ENCODE measurements at places on chromosomes 4 and X. TPM values are rescaled to one million over a fixed set of nuclear protein-coding genes. Genes with fewer than 3 reads are reported as not detected.

Gene NUP62CL
- 4.8 TPM for total RNA-seq

Gene IL13RA2
- 2.9 TPM for total RNA-seq

Gene CSAG3
- total RNA-seq: not detected

Gene RAI2
- total RNA-seq: 1.8 TPM

Gene ZDHHC15
- total RNA-seq: 16.0 TPM

Gene OSTC
- 162 TPM for total RNA-seq

Gene RAB9B
- total RNA-seq: 35.8 TPM

Gene PIN4
- 24.9 TPM for total RNA-seq

Gene F9
- not detected for total RNA-seq

Gene CHRDL1
- 8.1 TPM for total RNA-seq

GRCh38 chr4:52997132-52997416 lies 135.0 kb downstream of the RASL11B start:
- no peaks in the 10 kb centered on the region for H3K36me3 ChIP-seq
- no peak for DNase-seq
- H3K4me1 ChIP-seq: no peaks in the 10 kb centered on the region
- H3K4me3 ChIP-seq: no peak overlapping the region

DNA sequence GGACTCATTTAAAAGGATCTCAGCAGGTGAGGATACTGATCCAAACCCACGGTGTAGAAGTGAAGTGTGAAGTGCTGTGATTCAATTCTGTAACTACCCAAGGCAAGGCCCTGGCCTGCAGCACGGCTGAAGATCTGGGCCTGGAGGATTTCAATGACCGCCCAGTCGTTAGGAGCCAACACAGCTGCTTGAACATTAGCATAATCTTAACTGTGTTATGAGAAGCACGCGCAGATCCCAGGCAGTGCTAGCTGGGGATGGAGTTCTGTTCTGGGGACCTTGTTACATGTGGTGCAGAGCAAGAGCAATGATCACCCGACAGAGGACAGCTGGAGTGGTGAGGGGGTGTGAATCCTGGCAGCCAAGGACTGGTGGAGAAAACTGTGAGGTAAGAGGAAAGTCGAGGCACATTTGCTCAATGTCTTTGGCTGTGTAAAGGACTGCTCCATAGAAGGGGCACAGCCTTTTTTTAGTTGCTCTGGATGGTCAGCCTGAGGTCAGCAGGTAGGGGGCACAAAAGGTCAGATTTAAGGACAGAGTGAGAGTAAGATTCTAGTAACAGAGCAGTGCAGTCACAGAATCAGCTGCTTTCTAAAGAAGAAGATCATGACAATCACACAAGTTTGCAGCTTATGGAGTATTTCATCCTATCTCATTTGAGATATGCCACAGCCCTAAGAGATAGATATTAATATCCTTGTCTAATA lies 181.8 kb downstream of the DCLK2 start:
- H3K27ac ChIP-seq: no peak overlapping the region
- peaks cover 16% of the 10 kb centered on the region for H3K4me1 ChIP-seq
- H3K4me3 ChIP-seq: no peak overlapping the region
- DNase-seq: no peak
- peaks cover 48% of the 10 kb centered on the region for H3K36me3 ChIP-seq

DNA sequence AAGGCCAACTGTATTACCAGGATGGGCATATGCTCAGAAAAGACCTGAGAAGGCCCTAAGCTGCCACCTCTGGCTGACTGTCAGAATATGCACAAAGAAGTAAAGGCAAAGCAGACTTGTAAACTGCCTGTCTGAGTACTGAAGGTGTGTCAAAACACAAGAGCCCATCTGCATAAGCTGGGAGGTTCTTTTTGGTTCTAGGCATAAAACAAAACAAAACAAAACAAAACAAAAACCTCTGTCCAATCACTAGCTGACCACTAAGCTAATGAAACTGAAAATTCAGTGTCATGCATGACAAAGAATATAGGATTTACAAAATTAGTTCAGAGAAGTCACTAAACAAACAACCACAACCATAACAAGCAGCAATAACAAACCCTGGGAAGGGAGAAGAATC lies 20.6 kb downstream of the SH3D19 start:
- peaks cover 4% of the 10 kb centered on the region for H3K36me3 ChIP-seq
- no peaks in the 10 kb centered on the region for H3K27me3 ChIP-seq
- no peak for DNase-seq
- H3K27ac ChIP-seq: no peak overlapping the region

- peaks cover 3% of the 10 kb centered on the region for H3K36me3 ChIP-seq
- no peak for DNase-seq
- no peaks in the 10 kb centered on the region for H3K4me1 ChIP-seq
- no peaks in the 10 kb centered on the region for H3K27me3 ChIP-seq
Measured at GRCh38 chr4:6183740-6184139, 16.6 kb downstream of the JAKMIP1 start.

DNA sequence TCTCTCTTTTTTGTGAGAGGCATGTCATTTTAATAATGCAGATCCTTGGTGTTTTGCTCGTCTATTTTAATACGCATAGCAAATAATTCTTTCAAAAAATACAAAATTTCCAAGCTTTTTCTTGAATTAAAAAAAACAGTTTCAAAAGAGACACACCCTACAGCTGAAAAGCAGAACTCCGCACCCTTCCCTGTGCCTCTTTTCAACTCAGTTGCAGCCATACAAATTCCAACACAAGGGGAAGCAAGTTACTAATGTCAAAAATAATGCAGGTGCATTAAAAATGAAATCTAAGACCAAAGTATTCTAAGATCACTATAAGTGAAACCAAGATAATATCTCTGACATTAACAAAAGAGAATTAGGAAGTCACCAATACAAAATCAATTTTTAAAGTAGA lies 66.6 kb downstream of the NR3C2 start:
- no peaks in the 10 kb centered on the region for H3K4me1 ChIP-seq
- H3K4me3 ChIP-seq: no peak overlapping the region
- no peak for DNase-seq
- H3K27ac ChIP-seq: peak overlapping the region; percentile 65

GRCh38 chrX:38262715-38263620 lies 42.3 kb upstream of the SRPX start:
- peaks cover 6% of the 10 kb centered on the region for H3K27me3 ChIP-seq
- H3K4me3 ChIP-seq: no peak overlapping the region
- H3K36me3 ChIP-seq: no peaks in the 10 kb centered on the region

- DNase-seq: no peak
- H3K27ac ChIP-seq: no peak overlapping the region
- no peaks in the 10 kb centered on the region for H3K4me1 ChIP-seq
- no peaks in the 10 kb centered on the region for H3K27me3 ChIP-seq
Measured at GRCh38 chr4:94346541-94346940, 3.9 kb upstream of the HPGDS start.

- no peaks in the 10 kb centered on the region for H3K27me3 ChIP-seq
- no peak overlapping the region for H3K27ac ChIP-seq
- no peaks in the 10 kb centered on the region for H3K4me1 ChIP-seq
- no peaks in the 10 kb centered on the region for H3K36me3 ChIP-seq
Measured at GRCh38 chr4:141646969-141647368, 10.6 kb downstream of the IL15 start.

GRCh38 chrX:107675823-107676555 lies 47.7 kb downstream of the PRPS1 start:
- DNase-seq: no peak
- peaks cover 37% of the 10 kb centered on the region for H3K27me3 ChIP-seq
- H3K4me3 ChIP-seq: peak overlapping the region; percentile 45

DNA sequence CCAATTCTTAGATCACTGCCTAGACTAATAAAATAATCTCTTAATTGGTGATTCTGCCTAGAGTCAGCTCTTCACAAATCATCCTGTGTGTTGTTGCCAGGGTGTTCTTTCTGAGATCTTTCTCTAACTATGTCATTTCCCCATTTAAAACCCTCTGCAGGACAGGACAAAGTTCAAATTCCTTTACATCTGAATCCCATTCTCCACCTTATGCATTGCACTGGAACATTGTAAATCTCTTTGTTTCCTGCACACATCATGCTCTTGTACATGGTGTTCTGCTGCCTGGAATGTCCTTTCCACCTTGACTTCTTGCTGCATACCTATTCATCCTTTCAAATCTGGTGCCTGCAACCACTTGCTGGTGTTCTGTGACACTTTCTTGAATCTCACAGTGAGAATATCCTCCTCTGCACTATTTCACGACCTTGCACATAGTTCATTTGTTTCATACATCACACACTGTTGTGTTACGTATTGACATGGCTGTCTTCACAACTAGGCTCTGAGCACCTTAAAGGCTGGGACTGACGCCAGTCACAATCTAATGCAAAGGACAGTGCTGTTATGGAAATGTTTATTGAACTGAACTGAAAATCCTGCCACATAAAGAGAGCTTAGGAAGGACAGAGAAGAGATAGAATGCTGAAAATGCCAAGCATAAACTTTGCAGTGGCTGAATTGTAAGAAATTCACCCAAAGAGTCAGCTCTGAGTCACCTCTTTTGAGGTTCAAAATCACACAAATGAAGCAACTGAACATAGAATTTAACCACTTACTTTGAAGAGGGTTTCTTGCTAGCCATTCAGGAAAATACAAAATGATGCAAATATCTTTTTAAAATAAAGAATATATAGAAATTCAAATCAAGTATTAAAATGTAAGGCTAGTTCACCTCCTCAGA lies 26.4 kb upstream of the SMIM14 start:
- DNase-seq: peak; percentile 9
- H3K4me1 ChIP-seq: no peaks in the 10 kb centered on the region
- H3K4me3 ChIP-seq: no peak overlapping the region

- no peaks in the 10 kb centered on the region for H3K36me3 ChIP-seq
- peaks cover 44% of the 10 kb centered on the region for H3K27me3 ChIP-seq
- H3K4me3 ChIP-seq: no peak overlapping the region
- H3K27ac ChIP-seq: no peak overlapping the region
- H3K4me1 ChIP-seq: peaks cover 9% of the 10 kb centered on the region
Measured at GRCh38 chr4:1524761-1525160, 118.5 kb upstream of the NKX1-1 start.

DNA sequence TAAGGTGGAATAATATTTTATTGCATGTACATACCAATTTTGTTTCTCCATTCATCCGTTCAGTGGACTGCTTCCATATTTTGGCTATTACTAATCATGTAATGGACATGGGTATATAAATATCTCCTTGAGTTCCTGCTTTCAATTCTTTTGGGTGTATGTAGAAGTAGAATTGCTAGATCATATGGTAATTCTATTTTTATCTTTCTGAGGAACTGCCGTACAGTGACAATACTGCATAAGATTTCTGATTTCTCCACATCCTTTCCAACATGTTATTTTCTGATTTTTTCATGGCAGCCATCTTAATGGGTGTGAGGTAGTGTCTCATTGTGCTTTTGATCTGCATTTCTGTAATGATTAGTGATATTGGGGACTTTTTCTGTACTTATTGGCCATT lies 19.2 kb downstream of the ALPK1 start:
- H3K27ac ChIP-seq: no peak overlapping the region
- no peaks in the 10 kb centered on the region for H3K4me1 ChIP-seq
- H3K36me3 ChIP-seq: no peaks in the 10 kb centered on the region
- no peak overlapping the region for H3K4me3 ChIP-seq
- H3K27me3 ChIP-seq: peaks cover 6% of the 10 kb centered on the region
- no peak for DNase-seq

DNA sequence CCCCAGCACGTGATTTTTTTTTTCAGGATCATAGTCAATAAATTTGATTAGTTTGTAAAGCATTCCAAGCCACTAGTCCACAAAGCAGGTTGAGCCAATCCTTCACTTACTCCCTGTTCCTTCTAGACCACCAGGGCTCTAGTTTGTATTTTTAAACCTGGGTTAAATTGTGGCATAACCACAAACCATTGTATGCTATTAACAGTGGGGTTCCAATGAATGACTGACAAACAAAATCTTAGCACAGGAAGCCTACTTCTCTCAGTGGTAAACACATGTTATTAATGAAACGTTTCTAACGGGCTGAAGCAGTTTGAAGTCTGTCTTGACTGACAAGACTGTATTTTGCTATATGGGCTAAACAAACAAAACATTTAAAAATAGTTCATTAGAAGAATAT lies 48.6 kb upstream of the GYPA start:
- H3K4me1 ChIP-seq: no peaks in the 10 kb centered on the region
- H3K27ac ChIP-seq: no peak overlapping the region
- H3K36me3 ChIP-seq: no peaks in the 10 kb centered on the region

DNA sequence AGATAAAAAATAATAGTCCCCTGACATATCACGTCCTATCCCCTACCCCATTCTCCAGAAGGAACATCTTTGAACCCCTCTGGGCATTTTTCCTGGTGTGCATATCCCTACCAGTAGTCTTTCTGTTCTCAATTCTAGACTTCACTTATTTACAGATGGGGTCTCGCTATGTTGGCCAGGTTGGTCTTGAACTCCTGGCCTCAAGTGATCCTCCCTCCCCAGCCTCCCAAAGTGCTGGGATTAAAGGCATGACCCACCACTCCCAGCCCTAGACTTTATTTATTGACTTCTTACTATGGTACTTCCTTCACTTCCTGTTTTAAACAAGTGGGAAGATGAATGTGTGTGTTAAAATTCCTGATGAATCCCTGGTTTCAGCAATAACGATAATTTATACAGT lies 612 bp upstream of the RRAGB start:
- H3K27ac ChIP-seq: no peak overlapping the region
- no peaks in the 10 kb centered on the region for H3K36me3 ChIP-seq
- DNase-seq: no peak
- H3K27me3 ChIP-seq: no peaks in the 10 kb centered on the region
- peak overlapping the region; percentile 69 for H3K4me3 ChIP-seq
- no peaks in the 10 kb centered on the region for H3K4me1 ChIP-seq

- no peak for DNase-seq
- no peaks in the 10 kb centered on the region for H3K4me1 ChIP-seq
- H3K36me3 ChIP-seq: no peaks in the 10 kb centered on the region
- no peaks in the 10 kb centered on the region for H3K27me3 ChIP-seq
Measured at GRCh38 chr4:85778632-85779131, 303.7 kb downstream of the ARHGAP24 start.

DNA sequence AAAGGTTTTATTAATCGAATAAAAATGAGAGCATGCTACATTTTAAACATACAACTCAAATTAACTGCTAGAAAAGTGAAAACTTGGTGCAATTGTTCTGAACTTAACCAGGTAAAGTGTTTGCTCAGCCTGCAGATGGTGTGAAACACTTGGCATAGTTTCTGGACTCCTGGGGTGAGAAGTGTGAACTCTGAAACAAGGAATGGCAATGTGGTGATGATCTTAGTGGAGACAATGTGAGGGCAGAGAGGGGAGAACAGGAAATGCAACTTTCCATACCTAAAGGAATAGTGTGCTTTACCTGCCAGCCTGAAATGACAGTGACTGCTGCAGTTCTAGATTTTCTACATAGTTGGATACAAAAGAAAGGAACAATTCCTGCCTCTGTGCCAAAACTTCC lies 57.4 kb downstream of the CCSER1 start:
- no peak for DNase-seq
- no peaks in the 10 kb centered on the region for H3K4me1 ChIP-seq
- H3K27ac ChIP-seq: no peak overlapping the region
- no peaks in the 10 kb centered on the region for H3K27me3 ChIP-seq

DNA sequence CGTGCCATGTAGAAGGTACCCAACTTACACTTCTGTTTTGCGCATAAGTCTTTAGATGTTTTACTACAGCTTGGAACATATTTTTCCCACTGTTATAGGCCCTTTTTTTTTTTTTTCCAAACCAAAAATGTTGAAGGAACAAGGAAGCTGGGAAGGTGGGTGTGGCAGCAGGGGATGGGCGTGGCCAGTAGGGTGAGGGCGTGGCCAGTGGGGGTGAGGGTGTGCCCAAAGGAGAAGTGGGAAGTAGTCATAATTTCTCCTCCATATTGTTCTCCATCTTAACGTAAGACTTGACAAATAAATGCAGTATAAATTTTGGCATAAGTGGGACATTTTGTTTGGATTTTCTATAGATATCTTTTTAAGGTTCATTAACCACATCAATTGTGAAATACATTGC lies 30.4 kb downstream of the CLDN22 start:
- H3K4me3 ChIP-seq: no peak overlapping the region
- DNase-seq: no peak
- H3K4me1 ChIP-seq: no peaks in the 10 kb centered on the region

Measured in spinal cord (tissue), 10 donors.